ENCODE measurements at places on chromosomes 1 and 21.

- no peak for DNase-seq
Observed at GRCh38 chr1:45412899-45413298, 72.7 kb upstream of the MUTYH start.

- no peak for DNase-seq
Observed at GRCh38 chr1:53754484-53755312, 15.7 kb upstream of the GLIS1 start.

DNA sequence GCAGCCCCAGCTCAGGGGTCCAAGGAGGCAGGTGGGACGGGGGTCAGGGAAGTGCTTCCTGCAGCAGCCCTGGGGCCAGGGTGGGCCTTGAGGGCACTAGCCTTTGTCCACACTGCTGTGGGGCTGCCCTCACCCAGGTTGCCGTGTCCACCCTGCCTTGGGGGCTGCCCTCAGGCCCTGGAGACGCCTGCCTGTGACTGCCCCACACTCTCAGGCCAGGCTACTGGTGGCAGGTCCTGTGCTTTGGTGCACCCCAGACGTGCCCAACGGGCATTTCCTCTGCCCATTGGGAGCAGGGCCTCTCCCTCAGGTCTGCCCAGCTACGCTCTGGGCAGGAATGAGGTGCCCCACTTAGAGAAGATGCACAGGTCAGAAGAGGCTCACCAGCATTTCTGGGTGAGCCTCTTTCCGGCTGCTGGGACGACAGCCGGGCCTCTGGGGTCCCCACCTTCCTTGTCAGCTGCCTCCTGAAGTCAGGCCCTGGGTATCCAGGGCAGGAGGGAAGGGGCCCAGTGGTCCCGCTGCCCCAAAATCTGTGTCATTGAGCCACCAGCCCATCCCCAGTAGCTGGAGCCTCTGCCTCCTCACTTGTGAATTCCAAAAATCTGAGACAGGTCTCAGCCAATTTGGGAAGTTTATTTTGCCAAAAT lies 2.7 kb upstream of the MMEL1 start:
- no peak for DNase-seq

GRCh38 chr1:150609732-150610131 lies 19.7 kb downstream of the ENSA start:
- DNase-seq, result no peak

DNA sequence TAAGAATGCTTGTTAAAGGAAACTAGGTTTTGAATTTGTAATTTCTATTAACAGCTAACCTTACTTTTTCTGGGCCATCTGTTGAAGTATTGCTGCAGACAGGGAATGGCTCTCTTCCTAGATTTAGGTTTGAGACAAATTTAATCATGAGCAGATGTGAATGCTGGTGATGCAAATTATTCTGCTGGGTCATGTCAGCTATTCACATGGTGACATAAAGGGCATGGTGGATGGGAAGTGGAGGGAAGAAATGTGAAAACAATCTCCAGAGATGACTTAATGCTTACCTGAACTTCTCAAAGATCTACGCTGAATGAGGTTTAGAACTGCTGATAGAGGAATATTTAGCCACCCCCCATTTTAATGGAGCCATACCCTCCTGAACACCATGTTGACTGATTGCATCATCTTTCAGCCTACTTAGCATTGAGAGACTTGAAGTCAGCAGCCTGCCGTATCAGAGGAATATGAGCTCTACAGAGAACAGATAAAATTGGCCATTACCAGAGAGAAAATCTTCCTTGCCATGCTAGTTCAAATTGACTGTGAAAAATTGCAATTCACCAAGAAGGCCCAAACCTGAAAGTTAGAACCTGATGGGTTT lies 138.8 kb downstream of the HHAT start:
- DNase-seq, result no peak

- no peak for DNase-seq
Observed at GRCh38 chr1:153831026-153831425, 55.8 kb downstream of the SLC27A3 start.
